Muscle of arm (tissue), 14 donors: ENCODE measurements at places on chromosomes 1 and 21.

DNA sequence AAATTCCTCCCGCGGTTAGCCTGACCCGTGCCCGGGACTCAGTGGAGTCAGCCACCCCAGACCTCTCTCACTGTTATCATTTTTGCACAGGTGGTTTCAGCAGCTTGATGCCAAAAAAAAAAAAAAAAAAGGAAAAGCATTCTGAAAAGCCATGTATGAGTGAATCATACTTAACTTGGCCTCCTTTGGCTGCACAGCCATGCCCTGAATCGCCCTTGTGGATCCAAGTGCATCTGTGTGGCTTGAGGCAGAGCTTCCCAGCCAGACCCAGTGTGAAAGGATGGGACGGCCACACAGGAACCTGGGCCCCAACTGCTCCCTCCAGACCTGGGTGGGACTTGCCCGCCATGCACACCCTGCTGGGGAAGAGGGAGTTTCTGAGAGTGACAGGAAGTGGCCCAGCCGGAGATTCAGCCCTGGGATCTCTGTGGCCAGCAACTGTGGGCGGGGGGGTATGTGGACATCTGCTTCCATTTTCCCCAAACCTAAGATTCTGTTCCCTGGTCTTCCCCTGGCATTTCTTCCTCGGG is 8.6 kb downstream of the YBEY start:
- DNase-seq: no peak

DNA sequence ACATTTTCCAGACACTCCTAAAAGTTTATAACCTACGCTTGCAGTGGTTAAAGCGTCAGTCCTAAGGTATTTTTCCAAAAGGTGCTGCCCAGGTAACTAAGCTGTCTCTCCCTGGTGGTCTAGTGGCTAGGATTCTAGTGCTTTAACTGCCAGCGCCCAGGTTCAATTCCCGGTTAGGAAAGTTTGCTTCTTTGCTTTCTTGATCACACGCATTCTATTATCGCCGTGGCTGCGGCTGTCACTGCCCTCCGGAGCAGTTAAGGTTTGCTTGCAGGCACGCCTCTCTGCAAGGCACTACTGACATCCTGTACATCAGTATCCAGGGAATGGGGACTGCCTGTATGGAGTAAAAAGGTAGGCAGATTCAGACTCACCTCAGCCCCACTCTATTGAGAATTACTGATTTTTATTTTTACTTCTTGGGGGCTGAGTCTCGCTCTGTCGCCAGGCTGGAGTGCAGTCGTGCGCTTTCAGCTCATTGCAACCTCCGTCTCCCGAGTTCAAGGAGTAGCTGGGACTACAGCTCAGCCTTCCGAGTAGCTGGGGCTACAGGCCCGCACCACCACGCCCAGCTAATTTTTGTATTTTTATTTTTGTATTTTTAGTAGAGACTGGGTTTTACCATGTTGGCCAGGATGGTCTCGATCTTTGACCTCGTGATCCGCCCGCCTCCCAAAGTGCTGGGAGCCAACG is 53.2 kb upstream of the CFAP126 start:
- DNase-seq: no peak

GRCh38 chr21:15064576-15065391 is at the start of gene NRIP1:
TSS of gene NRIP1 (minus strand) at chr21:15065000. CDS start at chr21:14968192, 96,808 bp downstream.
- peak; percentile 95 for DNase-seq

- DNase-seq: no peak
Observed at GRCh38 chr1:7450838-7451237, 320.3 kb upstream of the VAMP3 start.

DNA sequence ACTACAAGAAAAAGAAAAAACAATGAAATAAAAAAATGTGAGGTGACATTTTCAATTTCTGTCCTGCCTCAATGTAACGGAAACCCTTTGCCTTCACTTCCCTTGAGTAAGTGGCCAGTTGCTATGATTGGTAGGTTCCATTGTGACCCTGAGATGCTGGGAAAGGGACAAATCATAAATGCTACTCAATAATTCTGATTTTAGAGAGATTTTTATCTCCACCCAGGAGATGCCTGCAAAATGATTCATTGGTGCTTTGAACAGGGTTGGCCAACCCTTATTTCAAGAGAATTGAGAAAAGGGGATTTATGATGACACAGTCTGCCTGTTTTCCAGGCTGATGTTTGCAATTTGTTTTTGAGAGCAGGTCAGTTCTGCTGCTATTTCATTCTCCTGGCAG is 22.5 kb downstream of the XCL1 start:
- no peak for DNase-seq

GRCh38 chr1:204940591-204940990 is 69.9 kb downstream of the NFASC start:
- no peak for DNase-seq

DNA sequence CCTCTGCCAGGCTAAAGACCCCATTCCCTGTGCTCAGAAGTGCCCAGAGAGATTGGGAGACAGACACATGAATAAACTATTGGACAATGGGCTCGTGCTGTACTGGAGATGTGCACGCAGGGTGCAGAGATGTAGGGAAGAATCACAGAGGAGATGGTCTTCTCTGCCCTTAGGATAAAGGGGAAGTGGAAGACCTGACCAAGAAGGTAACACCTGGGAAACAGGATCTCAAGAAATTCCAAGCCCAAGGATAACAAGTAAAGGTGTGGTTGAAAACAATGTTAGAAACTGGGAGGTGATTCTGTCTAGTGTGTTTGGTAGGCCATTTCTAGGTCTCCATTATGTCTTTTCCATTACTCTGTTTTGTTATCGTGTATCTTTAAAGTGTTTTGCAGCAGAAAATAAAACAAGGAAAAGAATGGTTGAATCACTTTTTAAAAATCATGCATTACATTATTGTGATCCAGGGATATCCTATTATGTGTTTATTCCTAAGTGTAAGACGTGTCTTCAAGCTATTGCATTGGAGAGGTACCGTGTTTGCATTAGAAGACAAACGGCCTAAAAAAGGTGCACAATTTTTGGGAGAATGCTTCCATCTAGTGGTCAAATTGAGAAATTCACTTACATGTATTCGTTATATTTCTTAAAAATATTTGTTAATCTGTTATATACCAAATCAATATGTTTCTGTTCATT is 40.8 kb upstream of the KCTD3 start:
- peak; percentile 51 for DNase-seq

- DNase-seq: no peak
Observed at GRCh38 chr1:8328271-8328670, 10.4 kb downstream of the SLC45A1 start.

- no peak for DNase-seq
Observed at GRCh38 chr1:4395676-4396075, 258.7 kb upstream of the AJAP1 start.

GRCh38 chr1:156468693-156469345 is 31.8 kb downstream of the MEF2D start:
- DNase-seq: no peak

DNA sequence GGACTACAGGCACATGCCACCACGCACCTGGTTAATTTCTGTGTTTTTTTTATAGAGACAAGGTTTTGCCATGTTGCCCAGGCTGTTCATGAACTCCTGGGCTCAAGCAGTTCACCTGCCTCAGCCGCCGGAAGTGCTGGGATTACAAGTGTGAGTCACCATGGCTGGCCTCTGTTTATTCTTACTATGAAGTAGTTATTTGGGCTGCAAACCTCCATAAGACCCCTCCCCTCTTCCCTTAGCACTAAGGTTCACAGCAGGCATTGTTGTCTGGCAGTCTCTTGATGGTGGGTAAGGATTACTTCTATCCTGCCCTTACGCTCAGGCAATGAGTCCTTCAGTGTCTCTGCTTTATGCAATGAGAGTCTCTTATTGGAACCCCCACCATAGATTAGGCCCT is 51.8 kb downstream of the ANGPTL1 start:
- no peak for DNase-seq

- DNase-seq: no peak
Observed at GRCh38 chr1:166139735-166140134, 27.1 kb downstream of the FAM78B start.

DNA sequence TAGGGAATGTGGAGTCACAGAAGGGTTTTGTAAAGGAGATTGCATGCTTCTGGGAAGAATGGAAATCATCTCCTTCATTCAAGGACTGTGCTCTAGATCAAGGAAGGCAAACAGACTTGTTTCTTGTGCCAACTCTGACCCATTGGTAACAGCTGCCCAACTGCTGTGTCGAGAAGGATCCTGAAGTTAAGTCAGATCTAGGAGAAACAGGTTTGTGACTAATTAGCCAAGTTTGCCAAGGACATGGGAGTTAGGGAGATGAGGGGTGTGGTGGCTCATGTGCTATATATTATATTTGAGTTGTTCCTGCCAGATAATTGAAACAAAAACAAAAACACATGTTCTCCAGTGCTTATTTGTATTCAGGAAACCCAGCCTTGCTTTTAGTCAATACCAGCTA is 251.2 kb upstream of the USP24 start:
- DNase-seq: peak; percentile 57

DNA sequence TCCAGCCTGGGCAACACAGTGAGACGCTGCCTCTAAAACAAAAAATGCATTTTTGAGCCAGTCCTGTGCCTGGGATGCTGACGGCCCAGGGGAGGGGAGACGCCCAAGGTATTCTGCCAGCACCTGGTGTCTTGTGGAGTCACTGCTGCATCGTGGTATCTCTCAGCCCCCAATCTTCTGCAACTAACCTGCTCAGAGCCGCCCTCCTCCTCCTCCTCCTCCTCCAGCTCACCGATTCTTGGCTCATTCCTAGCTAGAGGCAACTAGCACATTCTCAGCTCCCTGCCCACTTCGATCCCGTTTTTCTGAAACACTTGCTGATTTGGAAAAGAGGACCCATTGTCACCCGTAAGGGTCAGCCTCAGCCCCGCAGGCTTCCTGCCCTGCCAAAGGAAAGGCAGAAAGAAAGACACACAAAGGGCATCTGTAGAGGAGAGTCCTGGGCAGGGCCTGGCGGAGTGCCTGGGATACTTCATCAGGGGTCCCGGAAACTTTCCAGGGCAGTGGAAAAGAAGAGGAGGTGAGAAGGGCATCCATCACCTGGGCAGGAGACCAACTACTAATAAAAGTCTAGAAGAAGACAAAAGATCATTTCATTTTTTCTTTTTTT is 20.7 kb downstream of the GPR157 start:
- no peak for DNase-seq

DNA sequence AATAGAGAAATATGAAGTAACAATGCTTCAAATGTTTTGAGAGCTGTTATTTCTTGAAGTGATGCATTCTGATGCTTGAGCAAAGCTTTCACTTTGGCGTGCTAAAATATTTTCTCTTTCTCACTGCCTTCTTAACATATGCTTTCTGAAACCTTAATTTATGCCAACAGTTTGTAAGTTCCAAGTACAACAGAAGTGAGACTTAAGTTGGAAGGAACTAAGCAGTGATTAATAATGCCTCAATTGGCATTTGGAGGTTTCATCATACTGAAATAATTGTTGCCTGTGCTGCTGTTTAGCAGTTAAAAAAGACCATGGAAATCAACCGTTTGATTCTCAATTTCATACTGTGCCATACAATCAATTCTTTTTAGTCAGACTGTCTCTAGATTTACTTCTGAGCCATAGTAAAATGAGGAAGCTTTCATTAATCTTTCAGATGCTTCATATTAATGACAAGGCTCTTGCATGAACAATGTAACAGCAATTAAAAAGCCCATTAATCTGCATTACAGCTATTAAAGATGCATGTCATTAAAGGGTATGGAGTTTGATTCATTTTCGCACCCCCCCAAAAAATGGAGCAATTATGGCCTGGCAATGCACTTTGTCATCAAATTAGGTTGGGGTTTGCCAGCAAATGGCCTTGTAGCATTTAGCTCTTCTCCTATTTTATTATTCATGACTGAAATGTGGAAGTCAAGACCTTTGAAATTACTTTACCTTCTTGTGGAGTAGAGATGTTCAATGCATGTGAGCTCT is 375.3 kb downstream of the USH2A start:
- no peak for DNase-seq

GRCh38 chr1:212678456-212679410 is 20.9 kb downstream of the BATF3 start:
- no peak for DNase-seq

DNA sequence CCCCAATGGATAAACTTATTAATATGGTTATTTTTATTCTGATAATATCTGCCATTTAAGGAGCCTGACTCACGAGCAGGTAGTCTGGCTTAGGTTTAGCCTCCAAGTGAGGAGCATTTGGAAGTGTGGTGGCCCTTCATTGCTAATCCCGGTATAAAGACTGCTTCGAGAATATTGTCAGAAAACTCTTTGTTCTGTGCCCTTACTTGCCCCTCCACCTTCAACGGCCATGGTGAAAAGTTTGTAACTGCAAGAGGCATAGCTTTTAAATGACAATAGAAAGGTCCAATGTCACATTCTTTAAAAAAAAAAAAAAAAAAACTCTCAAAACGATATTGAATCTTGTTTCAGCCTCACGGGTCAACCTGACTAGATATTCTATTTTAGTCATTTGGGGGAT is 157.4 kb upstream of the PROX1 start:
- DNase-seq: no peak

- no peak for DNase-seq
Observed at GRCh38 chr1:31624731-31625514, 7.4 kb downstream of the HCRTR1 start.

DNA sequence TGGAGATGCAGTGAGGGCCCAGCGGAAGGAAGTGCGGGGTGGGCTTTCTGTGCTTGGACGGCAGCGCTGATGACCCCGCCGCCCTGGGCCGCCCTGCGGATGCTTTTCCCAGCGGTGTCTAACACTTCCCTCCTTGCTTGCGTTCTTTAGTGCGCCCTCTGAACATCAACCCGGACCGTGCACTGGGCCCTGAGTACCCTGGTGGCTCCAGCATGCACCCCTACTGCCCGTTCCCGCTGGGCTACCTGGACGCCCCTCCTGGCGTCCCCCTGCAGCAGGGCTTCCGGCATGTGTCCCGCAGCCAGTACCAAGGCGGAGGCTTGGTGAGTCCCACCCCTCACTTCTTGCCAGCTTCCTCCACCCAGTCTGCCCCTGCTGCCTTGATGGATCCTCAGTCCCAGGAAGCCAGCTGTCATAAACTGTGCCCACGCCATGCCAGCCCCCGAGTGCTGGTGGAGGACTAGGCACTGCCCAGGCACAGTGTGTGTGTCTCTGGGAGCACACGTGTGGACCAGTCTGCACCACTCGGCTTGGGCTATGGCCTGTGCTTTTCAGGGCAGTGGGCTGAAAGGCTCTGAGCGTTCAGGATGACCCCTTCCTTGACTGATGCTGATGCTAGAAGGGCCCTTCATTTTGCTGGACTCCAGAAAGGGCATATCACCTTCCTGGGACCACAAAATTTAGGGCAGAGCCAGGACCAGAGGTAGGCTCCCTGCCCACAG is 2.3 kb downstream of the DMRTB1 start:
- DNase-seq: no peak
